ENCODE measurements at places on chromosomes 6 and 20.

- no peak for DNase-seq
Measured at GRCh38 chr20:57934007-57934805, 224.4 kb upstream of the PMEPA1 start.

DNA sequence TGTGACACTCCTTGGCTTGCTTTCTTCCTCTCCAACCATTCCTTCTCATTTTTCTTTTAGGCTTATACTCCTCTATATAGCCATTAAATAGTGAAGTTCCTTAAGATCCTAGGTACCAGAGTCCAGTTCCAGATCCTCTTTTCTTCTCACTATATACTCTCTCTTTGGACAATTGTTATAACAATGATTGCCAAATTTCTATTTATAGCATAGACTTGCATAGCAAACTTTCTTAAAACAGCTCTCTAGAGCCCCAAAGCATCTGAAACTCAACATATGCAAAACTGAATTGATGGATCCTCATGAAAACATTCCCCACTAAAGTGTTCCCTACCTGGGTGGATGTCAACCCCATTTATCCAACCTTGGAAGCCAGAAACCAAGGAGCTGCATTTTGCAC lies 13.4 kb downstream of the PHIP start:
- no peak for DNase-seq

DNA sequence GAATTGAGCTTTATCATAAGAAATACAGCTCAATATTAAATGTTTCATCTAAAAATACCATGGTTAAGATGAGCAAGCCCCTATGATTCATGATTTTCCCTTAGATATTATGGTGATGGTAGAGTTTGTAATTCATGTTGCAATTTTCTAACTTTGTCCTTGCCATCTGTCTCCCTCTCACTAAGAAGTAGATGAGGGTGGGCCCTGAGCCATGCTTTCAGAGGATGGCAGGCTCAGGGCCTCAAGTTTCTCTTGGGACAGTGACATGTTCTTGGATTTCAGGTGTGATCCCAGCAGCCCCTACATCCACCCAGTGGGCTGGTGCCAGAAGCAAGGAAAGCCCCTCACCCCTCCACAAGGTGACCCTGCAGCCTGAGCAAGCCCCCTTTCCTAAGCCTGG lies 25.6 kb downstream of the L3MBTL1 start:
- DNase-seq: no peak

DNA sequence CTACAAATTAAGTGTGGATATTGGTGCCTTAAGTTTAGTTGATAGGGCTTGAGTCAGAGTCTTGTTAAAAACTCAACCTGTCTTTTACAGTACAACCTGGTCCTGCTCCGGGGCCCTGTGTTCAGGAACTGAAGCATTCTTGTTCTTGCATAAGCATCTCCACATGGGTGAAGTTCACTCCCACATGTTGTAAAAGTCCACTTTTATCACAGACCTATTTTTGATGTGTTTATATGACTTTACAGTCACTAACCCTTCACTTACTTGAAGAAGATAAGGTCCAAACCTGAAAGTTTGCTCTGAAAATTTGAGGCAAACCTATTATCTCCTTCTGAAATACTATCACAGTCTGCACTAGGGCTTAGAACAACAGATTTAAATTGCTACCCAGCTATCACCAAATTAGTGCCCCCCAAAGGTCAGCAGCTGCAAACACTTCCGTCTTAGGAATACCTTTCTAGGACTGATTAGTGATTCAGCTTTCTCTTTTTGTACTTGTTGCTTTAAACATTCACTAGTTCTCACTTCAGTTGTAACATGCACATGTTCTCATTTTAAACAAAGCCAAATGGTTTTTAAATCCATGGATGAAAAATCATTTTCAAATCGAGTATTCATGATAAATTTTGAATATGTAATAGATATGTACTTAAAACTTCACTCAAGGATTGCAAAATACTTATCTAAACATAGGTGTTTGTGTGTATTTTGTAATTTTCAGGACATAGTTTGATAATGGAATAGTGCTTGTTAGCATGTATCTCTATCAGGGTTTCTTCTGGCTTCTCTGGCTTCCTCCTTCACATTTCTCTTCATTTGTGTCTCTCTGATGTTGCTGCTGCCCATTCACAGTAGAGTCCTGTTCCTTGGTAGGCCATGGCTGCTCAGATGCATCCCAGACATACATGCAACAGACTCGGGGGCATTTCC lies 469.8 kb upstream of the SOX4 start:
- no peak for DNase-seq

- no peak for DNase-seq
Measured at GRCh38 chr20:62653373-62653772, 11.1 kb downstream of the SLCO4A1 start.

GRCh38 chr20:36932476-36933426 lies 18.8 kb downstream of the SAMHD1 start:
- DNase-seq: no peak
